Activated CD4-positive, alpha-beta memory T cell treated with anti-CD3 and anti-CD28 coated beads, Interleukin-2, amount 10 ng/mL, durations not matched to agents 7 days and 5 days (primary cell): ENCODE measurements at places on chromosomes 3 and 15. TPM values are rescaled to one million over a fixed set of nuclear protein-coding genes. Genes with fewer than 3 reads are reported as not detected.
A peak's percentile ranks its signal among the peaks of the same experiment; 100 is the strongest.

Gene SLC22A14
- total RNA-seq, result not detected

Gene STIMATE
- 34.7 TPM for total RNA-seq

Gene PIF1
- total RNA-seq, result 49.1 TPM

Gene PGBD4
- total RNA-seq, result 3.3 TPM

Gene CLCN2
- total RNA-seq, result 4.9 TPM

Gene C3orf38
- 32.6 TPM for total RNA-seq

- no peaks in the 10 kb centered on the region for H3K27me3 ChIP-seq
- H3K4me3 ChIP-seq, result no peak overlapping the region
- no peaks in the 10 kb centered on the region for H3K36me3 ChIP-seq
- peaks cover 1% of the 10 kb centered on the region for H3K4me1 ChIP-seq
- no peak overlapping the region for H3K27ac ChIP-seq
Observed at GRCh38 chr15:55681631-55682030, 61.3 kb downstream of the PRTG start.

DNA sequence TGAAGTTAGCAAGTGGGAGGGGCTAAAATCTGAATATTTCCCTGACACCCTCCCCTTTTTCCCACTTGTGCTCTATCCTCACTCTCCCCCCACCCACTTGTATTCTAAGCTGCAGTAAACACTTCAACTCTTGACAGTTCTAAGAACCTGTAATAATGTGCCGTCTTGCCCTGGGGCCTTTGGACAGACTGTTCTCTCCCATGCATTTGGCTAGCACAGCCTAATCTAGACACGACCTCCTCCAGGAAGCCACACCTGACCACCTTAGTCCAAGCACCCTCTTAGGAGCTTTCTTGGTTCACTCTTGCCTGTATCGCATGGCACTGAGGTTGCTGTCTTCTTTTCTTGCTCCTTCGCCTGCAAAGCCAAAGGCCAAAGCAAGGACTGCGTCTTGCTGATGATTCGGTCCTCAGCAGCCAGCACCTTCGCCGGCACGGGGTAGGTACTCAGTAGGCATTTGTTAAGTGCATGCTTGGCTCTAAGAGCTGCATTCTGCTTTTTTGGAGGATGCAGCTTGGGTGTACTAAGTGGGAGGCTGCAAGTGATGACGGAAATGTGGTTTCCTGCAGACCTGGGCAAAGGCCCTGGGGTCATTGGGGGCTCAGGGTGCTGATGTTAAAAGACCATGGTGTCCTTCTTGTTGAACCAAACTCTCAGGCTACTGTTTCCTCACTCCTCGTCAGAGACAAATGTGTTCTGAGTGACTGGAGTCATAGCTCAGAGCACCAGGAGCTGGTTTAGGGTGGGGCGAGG lies 2.0 kb upstream of the ZNF710 start:
- peaks cover 39% of the 10 kb centered on the region for H3K4me1 ChIP-seq
- peaks cover 8% of the 10 kb centered on the region for H3K36me3 ChIP-seq
- H3K27me3 ChIP-seq, result peaks cover 3% of the 10 kb centered on the region
- no peak for DNase-seq

- peak; percentile 81 for DNase-seq
- peaks cover 72% of the 10 kb centered on the region for H3K4me1 ChIP-seq
Observed at GRCh38 chr3:5002174-5002870, 23.1 kb downstream of the BHLHE40 start.

- no peaks in the 10 kb centered on the region for H3K27me3 ChIP-seq
- H3K27ac ChIP-seq, result no peak overlapping the region
- DNase-seq, result no peak
- no peaks in the 10 kb centered on the region for H3K36me3 ChIP-seq
- H3K4me1 ChIP-seq, result no peaks in the 10 kb centered on the region
- H3K4me3 ChIP-seq, result no peak overlapping the region
Observed at GRCh38 chr3:144636833-144637232, 665.2 kb downstream of the DIPK2A start.

DNA sequence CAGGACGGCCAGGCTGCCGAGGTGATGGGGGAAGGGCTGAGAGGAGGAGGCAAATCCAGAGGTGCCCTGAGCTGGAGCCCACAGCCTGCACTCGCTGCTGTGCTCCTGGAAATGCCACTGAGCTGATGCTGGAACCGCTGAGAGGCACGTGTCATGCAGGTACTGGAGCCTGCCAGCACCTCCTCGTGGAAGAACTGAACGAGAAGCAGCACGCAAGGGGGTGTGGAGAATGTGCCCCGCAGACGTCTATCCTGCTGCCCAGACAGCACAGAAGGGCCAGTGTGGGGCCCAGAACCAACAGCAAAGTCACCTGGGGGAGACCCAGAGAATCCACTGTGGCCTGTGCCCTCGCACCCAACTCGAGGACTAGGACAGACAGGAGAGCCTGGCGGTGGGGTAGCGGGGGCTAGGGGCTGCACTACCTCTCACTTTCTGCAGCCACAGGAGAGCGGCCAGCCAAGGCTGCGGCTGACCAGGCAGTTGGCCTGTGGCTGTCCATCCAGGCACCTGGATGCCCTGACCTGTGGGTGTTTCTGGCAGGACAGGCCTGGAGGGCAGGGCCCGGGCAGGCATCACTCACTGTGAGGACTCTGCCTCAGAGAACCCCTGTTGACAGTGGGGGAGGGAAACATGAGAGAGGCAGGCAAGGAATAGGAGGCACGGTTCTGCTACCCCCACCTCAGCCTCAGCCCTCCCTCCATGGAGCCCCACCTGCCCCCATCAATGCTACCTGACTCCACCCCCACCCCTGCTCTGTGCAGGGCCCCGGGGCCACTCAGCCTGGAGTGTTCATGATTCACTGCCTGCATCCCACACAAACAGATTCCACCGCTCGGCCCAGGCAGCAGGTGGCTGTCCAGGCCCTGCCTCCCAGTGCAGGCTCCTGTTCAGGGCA lies 213.1 kb downstream of the TBC1D2B start:
- no peaks in the 10 kb centered on the region for H3K27me3 ChIP-seq
- no peak overlapping the region for H3K4me3 ChIP-seq

DNA sequence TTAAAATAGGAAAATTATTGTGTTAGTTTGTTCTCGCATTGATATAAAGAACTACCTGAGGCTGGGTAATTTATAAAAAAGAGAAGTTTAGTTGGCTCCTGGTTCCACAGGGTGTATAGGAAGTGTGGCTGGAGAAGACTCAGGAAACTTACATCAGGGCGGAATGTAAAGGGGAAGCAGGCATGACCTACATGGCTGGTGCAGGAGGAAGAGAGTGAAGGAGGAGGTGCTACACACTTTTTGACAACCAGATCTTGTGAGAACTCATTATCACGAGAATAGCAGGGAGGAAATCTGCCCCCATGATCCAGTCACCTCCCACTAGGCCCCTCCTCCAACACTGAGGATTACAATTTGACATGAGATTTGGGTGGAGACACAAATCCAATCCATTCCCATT lies 490.7 kb downstream of the RBMS3 start:
- H3K4me1 ChIP-seq, result no peaks in the 10 kb centered on the region
- H3K27me3 ChIP-seq, result no peaks in the 10 kb centered on the region
- H3K36me3 ChIP-seq, result no peaks in the 10 kb centered on the region
- DNase-seq, result no peak

- H3K4me3 ChIP-seq, result no peak overlapping the region
- no peak overlapping the region for H3K27ac ChIP-seq
- H3K27me3 ChIP-seq, result no peaks in the 10 kb centered on the region
Observed at GRCh38 chr15:85005746-85006145, 24.1 kb downstream of the PDE8A start.

DNA sequence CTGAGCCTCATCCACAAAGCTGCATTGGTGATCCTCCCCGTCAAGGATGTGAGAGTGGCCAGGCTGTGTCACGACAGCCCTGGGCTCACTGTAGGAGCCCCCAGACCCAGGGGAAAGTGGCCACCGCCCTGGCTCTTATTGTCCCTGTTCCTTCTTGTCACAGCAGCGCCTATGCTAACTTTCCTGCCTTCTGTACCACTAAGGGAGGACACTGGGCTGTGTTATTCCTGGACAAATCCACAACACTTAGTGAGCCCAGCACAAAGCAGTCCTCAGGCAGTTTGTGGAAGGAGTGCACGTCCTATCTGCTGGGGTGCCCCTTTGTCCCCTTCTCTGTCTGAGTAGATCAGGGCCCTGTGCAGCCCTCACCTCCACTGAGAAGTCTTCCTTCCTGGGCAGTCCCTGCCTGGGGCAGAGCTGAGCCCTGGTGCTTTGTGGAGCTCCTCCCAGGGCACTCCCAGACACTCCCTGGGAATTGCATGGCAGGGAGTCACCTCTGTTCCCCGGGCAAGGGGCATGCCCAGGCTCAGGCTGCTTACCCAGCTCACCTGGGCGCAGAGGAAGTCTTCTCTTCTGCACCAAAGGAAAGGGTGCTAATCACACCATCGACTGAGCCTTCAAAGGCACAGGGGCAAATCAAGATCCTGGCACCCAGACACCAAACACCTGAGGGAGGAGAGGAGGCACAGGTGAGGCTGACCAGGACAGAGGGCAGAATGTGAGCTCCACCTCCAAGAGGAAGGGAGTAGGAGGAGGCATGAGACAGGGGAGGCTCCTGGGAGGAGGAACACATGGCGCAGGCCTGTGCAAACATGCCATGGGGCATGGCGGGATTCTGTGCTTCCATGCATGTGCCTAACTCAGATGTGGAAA lies 138.7 kb downstream of the KLF13 start:
- DNase-seq, result no peak
- no peak overlapping the region for H3K4me3 ChIP-seq
- peaks cover 3% of the 10 kb centered on the region for H3K4me1 ChIP-seq
- H3K27me3 ChIP-seq, result peaks cover 3% of the 10 kb centered on the region
- no peak overlapping the region for H3K27ac ChIP-seq
- H3K36me3 ChIP-seq, result no peaks in the 10 kb centered on the region

DNA sequence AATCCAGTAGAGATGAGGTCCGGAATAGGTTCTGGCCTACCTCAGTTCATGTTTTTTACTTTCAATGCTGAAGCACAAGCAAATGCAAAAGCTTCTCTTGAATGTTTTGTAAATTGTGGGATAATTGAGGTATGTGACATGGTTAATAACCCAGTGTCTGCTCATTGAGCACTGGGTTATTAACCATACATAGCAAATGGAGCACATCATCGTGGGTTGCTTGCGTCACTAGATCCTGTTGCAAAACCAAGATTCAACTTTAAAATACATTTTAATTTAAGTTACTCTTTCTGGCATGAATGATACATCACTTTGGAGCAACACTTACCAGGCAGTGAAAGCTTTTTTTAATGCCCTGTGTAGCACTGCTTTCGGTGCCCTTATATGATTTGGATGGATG lies 165.6 kb downstream of the IGF1R start:
- H3K4me1 ChIP-seq, result no peaks in the 10 kb centered on the region
- H3K27ac ChIP-seq, result no peak overlapping the region
- DNase-seq, result no peak
- no peaks in the 10 kb centered on the region for H3K36me3 ChIP-seq

GRCh38 chr3:95352471-95352870 lies 1289.6 kb downstream of the NSUN3 start:
- H3K27ac ChIP-seq, result no peak overlapping the region
- no peaks in the 10 kb centered on the region for H3K4me1 ChIP-seq
- no peak for DNase-seq
- H3K27me3 ChIP-seq, result no peaks in the 10 kb centered on the region
- H3K36me3 ChIP-seq, result no peaks in the 10 kb centered on the region

- no peaks in the 10 kb centered on the region for H3K36me3 ChIP-seq
- H3K27ac ChIP-seq, result no peak overlapping the region
- peaks cover 53% of the 10 kb centered on the region for H3K27me3 ChIP-seq
- no peak overlapping the region for H3K4me3 ChIP-seq
- DNase-seq, result no peak
- H3K4me1 ChIP-seq, result peaks cover 3% of the 10 kb centered on the region
Observed at GRCh38 chr15:83287541-83288027, 3.1 kb upstream of the BNC1 start.

DNA sequence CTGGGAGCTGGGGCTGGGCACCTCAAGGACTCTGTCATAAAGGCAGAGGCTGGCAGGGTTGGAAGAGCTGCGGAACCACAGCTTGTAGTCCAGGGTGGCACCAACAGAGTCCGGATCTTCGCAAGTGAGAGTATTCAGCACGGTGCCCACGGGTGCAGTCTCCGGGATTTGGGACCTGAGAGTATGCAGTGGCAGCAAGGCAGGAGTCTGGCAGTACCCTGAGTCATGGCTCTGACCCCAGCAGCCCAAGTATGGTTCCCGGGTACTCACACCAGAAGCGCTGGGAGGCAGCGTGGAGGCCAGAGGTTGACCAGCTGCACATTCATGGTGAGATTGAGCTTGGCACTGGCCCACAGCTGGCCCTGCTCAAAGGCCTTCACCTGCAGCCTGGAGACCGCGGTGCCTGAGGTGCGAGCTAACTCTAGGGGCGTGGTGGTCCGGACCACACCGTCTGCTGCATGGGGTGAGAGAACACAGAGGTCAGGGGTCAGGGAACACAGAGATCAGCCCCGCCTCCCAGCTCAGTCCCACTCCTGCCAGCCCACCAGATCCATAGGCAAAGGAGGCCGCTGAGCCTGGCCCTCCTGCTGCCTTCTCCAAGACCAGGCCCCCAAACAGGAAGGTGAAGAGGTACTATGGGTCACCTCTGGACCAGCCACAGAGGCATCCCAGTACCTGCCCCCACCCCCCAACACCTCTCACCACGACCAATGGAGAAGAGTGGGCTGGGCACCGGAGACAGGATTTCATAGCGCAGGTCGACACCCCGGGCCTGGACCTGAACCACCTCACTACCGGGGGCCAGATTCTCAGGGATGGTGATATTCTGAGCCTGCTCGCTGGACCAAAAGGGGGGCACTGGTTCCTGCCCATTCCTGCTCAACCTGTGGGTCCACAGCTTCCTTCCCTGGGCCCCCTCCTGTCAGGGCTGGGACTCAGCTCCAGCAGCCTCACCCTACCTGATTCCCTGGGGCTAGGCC lies 4.5 kb downstream of the CDHR4 start:
- H3K36me3 ChIP-seq, result no peaks in the 10 kb centered on the region
- peaks cover 7% of the 10 kb centered on the region for H3K27me3 ChIP-seq
- no peaks in the 10 kb centered on the region for H3K4me1 ChIP-seq
- no peak overlapping the region for H3K27ac ChIP-seq

GRCh38 chr3:35789042-35789831 lies 149.9 kb downstream of the ARPP21 start:
- no peaks in the 10 kb centered on the region for H3K36me3 ChIP-seq
- H3K27ac ChIP-seq, result no peak overlapping the region
- DNase-seq, result no peak
- no peaks in the 10 kb centered on the region for H3K27me3 ChIP-seq

DNA sequence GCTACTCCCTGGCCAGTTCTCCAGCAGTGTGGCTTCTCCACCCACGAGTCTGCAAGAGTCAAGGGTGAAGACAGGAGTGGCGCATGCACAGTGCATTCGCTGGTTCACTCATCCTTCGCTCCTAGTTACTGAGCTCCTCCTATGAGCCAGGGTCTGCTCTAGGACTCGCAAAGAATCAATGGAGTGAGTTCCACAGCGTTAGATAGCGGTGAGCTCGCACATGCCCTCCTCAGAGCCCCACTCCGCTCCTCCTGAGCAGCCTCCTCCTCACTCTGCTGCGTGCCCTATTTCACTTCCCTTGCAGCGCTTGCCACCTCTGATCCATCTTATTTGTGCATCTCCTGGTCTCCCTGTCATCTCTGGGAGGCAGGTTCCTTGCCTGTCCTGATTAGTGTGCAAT lies 63.0 kb downstream of the NUP210 start:
- H3K36me3 ChIP-seq, result peaks cover 89% of the 10 kb centered on the region
- H3K27me3 ChIP-seq, result no peaks in the 10 kb centered on the region
- H3K4me1 ChIP-seq, result peaks cover 22% of the 10 kb centered on the region
- no peak overlapping the region for H3K4me3 ChIP-seq

- peaks cover 53% of the 10 kb centered on the region for H3K27me3 ChIP-seq
- peaks cover 4% of the 10 kb centered on the region for H3K4me1 ChIP-seq
- no peak overlapping the region for H3K27ac ChIP-seq
- no peaks in the 10 kb centered on the region for H3K36me3 ChIP-seq
- no peak for DNase-seq
Observed at GRCh38 chr15:66765478-66766281, 63.6 kb downstream of the SMAD6 start.

- H3K4me3 ChIP-seq, result no peak overlapping the region
- no peak overlapping the region for H3K27ac ChIP-seq
- no peaks in the 10 kb centered on the region for H3K36me3 ChIP-seq
- H3K4me1 ChIP-seq, result no peaks in the 10 kb centered on the region
- H3K27me3 ChIP-seq, result peaks cover 22% of the 10 kb centered on the region
Observed at GRCh38 chr3:160577556-160578195, 12.3 kb upstream of the KPNA4 start.
